ENCODE measurements at places on chromosomes 6 and 20.

- no peak for DNase-seq
These were observed 780 bp downstream of the ARMC12 start for GRCh38 chr6:35737413-35738211.

DNA sequence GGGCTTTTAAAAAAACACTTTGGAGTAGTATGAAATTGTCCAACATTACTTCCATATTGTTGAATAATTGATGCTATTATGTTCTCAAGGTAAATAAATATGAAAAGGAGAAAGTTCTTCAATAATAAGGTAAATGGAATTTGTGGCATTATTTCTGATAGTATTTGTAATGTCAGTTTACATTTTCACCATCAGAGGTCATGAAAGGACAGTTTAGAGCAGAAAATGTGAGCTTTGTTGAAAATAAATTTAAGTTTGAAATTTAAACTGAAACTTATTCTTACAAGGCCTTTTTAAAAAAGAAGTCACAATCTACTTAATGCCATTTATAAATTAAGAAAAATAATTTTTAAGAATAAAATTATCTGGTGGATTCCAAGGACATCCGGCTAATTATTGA is 15.8 kb upstream of the CEP162 start:
- no peak for DNase-seq

GRCh38 chr6:80508885-80509630 is 402.6 kb downstream of the BCKDHB start:
- DNase-seq: no peak

DNA sequence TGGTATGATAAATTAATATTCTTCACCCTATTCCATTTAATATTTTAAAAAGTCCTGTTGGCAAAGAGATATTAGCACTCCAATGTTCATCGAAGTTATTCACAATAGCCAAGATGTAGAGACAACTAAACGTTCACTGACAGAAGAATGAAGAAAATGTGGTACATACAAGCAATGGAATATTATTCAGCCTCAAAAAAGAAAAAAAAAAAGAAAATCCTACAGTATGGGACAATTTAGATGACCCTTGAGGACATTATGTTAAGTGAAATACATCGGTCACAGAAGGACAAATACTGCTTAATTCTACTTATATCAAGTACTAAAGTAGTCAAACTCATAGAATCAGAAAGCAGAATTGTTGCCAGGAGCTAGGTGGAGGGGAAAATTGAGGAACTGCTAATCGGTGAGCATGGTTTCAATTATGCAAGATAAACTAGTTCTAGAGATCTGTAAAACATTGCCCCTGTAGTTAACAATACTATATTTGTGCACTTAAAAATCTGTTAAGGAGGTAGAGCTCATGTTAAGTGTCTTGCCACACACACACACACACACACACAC is 4.7 kb downstream of the GCLC start:
- no peak for DNase-seq

DNA sequence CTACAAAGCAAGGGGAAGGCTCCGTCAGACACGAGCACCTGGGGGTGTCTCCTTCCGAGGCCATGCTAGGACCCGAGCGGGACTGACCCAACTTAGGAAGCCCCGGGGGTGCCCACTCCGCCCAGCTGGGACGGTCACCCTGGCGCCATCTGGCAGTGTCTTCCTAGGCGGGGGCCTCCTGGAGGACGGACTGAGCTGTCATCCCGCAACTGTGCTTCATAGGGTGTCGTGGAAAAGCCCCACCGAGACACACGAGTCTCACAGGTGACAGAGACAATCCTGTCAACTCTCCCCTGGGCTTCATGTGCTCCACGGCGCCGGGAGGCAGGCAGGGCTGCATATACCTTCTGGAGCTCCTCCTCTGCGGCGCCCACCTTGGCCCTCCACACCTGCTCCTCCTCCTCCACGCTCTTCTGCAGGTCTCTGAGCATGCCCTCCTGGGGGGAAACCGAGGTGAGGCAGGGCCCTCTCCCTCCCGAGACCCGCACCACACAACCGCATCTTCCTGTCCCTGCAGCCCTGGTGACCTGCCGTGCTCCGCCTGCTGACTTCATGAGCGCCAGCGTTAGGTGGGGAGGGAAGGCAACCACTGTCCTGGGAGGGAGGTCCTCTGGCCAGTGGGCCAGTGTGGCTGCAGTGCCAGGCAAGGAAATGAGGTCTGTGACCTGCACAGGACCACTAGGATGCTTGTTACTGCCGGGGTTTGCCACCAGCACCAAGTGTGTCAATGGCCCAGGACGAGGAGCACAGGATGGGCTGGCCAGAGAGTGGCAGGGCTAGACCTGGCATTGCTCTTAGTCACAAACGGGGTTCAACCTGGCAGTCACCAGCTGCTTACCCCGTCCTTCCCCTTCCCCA is 50.7 kb downstream of the DSTN start:
- DNase-seq: no peak

DNA sequence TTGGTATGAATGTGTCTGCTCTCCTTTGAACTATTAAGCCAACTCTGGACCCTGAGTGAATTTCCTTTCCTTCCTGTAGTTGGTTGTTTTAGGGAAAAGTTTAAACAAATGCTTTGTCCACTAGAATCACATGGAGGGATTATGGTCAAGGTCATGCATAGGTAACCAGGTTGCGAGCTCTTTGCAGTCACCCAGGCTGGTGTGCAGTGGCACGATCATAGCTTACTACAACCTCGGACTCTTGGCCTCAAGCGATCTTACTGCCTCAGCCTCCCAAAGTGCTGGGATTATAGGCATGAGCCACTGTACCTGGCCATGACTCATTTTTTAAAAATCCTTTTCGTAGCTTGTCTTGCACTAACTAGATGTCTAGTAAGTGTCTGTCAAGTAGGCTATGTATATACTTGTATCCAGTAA is 88.0 kb upstream of the SOX4 start:
- DNase-seq: no peak

Measured in stimulated activated CD8-positive, alpha-beta memory T cell treated with anti-CD3 and anti-CD28 coated beads, Interleukin-4, amount 100 ng/mL, for 48 hours (primary cell).